SW480 (cell line): ENCODE measurements at places on chromosomes 11 and 22.

DNA sequence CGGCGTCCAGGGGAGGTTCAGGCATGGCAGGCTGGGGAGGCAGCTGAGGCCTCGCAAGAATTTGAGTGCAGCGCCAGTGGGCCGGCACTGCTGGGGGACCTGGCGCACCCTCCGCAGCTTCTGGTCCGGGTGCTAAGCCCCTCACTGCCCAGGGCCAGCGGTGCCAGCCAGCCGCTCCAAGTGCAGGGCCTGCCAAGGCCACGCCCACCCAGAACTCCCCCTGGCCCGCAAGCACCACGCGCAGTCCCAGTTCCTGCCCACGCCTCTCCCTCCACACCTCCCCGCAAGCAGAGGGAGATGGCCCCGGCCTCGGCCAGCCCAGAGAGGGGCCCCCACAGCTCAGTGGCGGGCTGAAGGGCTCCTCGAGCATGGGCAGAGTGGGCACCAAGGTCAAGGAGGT, 2017.3 kb downstream of the LRRC4C start:
- no peak for DNase-seq

DNA sequence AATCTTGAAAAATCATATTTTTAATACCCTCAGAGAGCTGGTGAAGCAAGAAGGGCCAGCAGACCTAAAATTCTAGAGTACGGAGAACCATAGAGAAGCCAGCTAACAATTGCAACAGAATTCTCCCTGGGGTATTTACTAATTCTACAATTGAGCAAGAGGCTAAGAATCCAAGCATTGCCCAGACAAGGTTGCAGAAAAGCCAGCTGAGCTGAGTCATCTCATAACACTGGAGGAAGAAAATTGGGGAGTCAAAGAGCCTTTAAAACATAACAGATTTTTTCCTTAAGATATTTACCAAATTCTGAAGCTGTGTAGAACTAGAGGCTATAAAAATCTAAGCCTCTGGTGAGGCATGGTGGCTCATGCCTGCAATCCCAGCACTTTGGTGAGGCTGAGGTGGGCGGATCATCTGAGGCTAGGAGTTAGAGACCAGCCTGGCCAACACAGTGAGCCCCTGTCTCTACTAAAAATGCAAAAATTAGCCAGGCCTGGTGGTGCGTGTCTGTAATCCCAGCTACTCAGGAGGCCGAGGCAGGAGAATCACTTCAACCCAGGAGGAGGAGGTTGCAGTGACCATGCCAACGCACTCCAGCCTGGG, 13.6 kb upstream of the TMEM216 start:
- DNase-seq, result no peak

- no peak for DNase-seq
Measured at GRCh38 chr22:43060183-43060582, 29.0 kb downstream of the TTLL1 start.

DNA sequence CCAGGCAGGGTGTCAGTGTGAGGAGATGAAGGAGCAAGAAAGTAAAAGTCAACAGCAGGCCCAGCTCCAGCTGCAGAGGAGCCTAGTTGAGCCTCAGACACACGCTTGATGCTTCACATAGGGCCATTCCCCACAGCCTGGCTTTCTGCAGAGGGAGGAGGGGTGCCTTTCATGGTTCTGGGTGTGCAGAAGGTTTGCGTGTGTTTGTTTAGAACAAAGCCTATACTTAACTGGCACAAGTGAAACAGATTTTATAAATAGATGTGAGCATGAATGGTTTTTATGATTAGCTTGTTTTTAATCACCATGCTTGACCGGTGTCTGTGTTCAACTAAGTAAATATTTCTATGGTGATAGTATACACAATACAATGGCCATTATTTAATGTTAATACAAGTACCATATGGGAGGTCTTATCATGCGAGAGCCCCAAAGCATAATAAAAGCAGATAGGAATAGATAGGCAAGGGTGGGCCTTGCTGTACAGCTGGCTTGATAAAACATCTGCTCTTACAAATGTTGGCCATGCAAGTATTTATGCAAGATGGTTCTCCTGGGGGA, 290.2 kb downstream of the ETS1 start:
- no peak for DNase-seq

DNA sequence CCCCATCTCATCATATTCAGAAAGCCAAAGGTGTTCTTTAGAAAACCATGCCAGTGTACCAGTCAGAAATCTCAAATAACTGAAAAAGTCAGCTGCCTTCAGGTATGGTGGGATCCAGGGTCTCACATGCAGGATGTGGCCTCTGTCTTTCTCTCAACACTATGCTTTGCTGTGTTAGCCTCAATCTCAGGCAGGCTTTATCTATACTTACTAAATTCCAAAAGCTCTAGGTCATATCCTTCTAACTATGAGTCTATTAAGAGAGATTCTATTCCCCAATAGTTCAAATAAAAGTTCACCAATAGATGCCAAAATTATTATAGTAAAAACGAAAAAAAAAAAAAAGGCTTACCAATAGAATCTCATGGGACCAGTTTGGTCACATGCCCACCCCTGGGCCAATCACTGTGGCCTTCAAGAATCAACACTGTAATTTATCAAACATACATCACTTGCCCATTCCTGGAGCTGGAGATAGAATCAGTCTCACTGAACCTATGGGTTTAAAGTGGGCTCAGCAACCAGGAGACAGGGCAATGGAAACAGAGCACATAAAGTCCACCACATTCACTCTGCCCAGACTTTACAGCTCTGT, 38.0 kb upstream of the APLNR start:
- DNase-seq, result no peak

GRCh38 chr11:131327421-131327820, 43.0 kb upstream of the NTM start:
- DNase-seq, result no peak

DNA sequence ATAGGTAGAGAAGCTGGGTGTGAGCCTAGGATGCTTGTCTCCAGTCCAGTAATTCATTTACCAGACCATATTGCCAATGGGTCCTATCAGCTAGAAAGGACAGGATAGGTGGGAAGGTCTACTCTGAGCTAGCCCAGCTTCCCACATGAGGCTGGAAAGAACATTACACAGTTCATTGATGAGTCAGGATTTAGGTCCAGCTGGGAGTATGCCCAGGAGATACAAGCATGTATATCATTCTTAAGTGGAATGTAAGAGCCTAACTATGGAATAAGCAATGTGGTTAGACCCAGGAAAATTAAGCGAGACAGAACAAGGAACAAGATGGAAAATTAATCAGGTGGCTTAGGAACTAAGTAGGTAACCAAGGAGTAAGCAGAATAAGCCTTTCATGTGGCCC, 59.0 kb upstream of the TBCEL start:
- no peak for DNase-seq

- DNase-seq, result no peak
Measured at GRCh38 chr11:11290354-11290753, 62.7 kb downstream of the CSNK2A3 start.

DNA sequence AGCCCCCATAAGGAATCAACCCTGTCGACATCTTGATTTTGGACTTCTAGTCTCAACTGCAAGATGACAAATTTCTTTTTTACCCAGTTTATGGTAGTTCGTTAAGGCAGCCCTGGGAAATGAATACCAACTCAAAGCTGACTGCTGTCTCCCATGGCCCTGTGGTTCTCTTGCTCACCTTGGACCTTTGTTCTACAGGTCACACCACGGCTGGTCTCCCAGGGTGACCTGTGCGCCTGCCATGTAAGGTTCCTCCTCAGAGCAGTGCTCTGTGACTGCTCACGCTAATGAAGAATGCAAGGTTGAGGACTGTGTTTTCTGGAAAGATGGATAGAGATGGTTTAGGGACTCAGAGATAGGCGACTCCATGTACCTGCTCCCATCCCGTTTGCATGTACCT, 68.2 kb downstream of the ZNRF3 start:
- no peak for DNase-seq

DNA sequence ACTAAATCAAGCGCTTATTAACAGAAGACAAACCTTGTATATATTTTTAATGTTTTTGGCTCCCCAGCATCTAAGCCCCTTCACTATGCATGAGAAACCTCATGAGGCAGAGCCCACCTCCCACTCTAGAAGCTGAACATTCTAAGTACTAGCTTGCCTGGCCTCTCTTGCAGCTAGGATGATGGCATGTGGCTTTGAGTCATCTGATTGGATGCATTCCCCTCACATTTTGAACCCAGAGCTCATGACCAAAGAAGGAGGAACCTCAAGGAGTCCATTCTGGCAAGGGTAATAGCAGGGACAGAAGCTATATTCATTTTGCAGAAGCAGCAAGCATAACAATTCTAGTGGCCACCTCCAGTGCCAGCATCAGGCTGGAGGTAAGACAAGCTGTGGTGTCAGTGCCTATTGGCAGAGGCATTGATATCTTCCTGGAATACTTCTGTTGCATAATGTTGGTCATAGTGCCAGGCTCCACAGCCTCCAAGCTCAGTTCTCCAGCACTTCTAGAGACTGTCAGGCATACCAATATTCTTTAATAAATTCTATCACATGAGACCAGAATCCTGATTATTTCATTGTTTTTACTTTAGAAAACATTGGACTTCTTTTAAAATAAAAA, 14.2 kb upstream of the ZC3H12C start:
- DNase-seq, result no peak

- DNase-seq, result no peak
Measured at GRCh38 chr11:27041141-27041899, 705 bp downstream of the BBOX1 start.

DNA sequence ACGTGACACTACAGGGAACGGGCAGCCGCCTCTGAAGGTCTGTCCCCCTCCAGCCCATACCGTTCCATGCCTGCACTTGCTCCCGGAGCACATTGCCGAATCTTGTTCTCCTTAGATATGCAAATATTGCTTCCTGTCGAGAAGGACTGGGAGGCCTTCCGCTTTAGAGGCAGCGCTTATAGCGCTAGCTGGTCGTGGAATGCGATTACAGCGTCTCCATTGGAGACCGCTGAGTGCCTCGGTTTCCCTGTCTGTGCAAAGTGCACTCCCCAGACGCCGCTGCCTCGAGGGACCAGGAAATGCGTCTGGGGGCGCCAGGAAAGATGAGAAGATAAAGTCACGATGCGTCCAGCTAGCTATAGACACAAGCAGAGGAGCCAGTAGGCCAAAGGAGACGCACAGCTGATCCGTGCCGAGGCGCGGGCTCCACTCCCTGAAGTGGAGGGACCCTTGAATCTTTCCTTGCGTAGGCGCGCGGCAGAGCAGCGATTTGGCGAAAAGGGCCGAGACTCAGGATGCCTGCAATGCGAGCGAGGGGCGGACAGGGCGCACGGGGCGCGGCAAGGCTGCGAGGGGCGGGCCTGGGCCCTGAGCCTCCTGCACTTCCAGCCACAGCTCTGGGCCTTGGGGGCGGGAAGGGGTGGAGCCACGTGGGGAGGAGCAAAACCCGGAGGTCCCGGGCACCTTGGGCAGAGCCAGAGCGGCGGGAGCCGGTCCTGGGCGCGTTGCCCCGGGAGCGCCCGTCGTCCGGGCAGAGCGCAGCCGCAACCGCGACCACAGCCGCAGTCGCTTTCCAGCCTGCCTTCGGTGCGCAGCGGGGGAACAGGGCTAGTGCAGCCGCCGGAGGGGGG, at the start of gene RASSF10:
Gene RASSF10 (plus strand): TSS at position 692 of the 851 bp plus-strand sequence. CDS start 261 bp downstream, outside the sequence.
- DNase-seq, result peak; percentile 88

GRCh38 chr11:4979036-4979435, 15.6 kb upstream of the OR51L1 start:
- DNase-seq, result no peak

DNA sequence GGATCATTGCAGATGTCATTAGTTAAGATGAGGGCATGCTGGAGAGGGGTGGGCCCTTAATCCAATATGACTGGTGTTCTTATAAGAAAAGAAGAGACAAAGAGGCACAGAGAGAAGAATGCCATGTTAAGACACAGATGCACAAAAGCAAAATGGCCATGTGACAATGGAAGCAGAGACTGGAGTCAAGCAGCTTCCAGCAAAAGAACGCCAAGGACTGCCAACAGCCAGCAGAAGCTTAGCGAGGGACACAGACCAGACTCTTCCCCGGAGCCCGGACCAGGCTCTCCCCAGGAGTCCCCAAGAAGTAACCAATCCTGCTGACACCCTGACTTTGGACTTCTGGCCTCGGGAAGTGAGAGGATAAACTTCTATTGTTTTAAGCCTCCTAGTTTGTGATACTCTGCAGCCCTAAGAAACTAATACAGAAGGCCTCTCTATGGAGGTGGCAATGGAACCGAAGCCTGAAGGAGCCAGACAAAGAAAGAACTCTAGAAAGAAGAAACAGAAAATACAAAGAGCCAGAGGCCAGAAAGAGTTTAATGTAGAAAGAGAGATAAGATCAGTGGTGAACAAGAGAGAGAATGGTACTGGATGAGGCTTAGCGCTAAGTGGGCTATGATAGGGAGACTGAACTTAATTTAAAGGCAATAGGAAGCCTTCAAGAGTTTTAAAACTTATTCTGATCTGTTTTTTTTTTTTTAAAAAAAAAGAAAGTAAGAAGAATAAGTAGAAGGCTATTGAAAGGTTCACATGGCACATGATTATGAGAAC, 27.7 kb downstream of the PRCP start:
- no peak for DNase-seq

DNA sequence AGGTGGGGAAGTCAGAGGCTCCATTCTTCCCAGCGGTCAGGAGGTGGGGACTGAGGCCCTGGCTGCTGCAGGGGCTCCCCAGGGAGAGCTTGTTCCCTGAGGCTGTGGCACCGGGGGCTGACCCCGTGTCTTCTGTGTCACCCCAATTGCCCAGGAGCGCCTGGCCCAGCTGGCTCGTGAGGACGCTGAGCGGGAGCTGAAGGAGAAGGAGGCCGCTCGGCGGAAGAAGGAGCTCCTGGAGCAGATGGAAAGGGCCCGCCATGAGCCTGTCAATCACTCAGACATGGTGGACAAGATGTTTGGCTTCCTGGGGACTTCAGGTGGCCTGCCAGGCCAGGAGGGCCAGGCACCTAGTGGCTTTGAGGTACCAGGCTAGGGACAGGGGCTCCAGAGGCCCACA, 53.2 kb downstream of the MYO7A start:
- no peak for DNase-seq

GRCh38 chr11:763073-763463, 14.2 kb downstream of the GATD1 start:
- DNase-seq, result peak; percentile 65

- DNase-seq, result no peak
Measured at GRCh38 chr22:41401781-41402648, 20.3 kb downstream of the TEF start.

DNA sequence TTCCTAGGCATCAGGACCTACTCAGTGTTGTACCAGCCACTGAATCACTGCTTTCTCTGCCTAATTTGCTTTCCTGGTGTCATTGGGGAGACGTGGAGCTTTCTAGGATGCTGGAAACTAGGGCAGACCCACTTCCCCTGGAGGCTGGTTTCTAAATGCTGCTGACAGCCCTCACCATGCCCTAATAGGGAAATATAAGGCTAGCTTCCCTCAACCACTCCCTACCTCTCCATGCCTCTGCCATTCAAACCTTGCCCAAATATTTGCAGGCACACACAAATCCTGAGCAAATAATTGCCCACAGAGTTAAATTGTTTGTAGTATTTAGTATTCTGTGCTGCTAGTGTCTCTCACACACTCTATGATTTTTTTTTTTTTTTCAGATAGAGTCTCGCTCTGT, 310.2 kb downstream of the DDX10 start:
- DNase-seq, result no peak

- no peak for DNase-seq
Measured at GRCh38 chr11:62577046-62577714, 3.5 kb upstream of the EEF1G start.
